GM19239 (cell line): ENCODE measurements at places on chromosomes 3 and 15.

- DNase-seq, result no peak
Measured at GRCh38 chr3:133934996-133935842, 39.5 kb upstream of the RAB6B start.

- no peak for DNase-seq
Measured at GRCh38 chr3:192408007-192408646, 319.2 kb downstream of the FGF12 start.

GRCh38 chr15:45187894-45188830, at the start of gene SHF:
SHF (minus strand) TSS chr15:45187966; CDS start chr15:45187951, 15 bp downstream.
- no peak for DNase-seq

GRCh38 chr3:28846971-28847478, 433.8 kb upstream of the RBMS3 start:
- DNase-seq, result no peak
